Stimulated activated CD8-positive, alpha-beta memory T cell treated with anti-CD3 and anti-CD28 coated beads, Interleukin-4, amount 100 ng/mL, for 4 hours (primary cell): ENCODE measurements at places on chromosomes 1 and 21.

- DNase-seq, result no peak
Measured at GRCh38 chr1:112040891-112041740, 51.6 kb upstream of the KCND3 start.

- DNase-seq, result no peak
Measured at GRCh38 chr1:112397841-112398240, 1.8 kb downstream of the CTTNBP2NL start.

DNA sequence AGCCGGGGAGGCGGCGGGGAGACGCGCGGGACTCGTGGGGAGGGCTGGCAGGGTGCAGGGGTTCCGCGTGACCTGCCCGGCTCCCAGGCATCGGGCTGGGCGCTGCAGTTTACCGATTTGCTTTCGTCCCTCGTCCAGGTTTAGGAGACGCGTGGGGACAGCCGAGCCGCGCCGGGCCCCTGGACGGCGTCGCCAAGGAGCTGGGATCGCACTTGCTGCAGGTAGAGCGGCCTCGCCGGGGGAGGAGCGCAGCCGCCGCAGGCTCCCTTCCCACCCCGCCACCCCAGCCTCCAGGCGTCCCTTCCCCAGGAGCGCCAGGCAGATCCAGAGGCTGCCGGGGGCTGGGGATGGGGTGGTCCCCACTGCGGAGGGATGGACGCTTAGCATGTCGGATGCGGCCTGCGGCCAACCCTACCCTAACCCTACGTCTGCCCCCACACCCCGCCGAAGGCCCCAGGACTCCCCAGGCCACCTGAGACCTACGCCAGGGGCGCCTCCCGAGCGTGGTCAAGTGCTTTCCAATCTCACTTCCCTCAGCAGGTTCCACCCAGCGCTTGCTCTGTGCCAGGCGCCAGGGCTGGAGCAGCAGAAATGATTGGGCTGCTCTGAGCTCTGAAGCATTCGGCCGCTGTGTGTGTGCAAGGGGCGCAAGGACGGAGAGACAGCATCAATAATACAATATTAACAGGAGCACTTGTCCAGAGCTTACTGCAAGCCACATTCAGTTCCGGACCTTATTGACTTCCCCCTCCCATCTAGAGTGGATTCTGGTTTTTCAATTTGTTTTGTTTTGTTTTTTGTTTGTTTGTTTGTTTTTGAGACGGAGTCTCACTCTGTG lies 10.3 kb downstream of the SIM2 start:
- DNase-seq, result no peak

GRCh38 chr1:184392779-184393522 lies 6.1 kb downstream of the C1orf21 start:
- DNase-seq, result no peak

DNA sequence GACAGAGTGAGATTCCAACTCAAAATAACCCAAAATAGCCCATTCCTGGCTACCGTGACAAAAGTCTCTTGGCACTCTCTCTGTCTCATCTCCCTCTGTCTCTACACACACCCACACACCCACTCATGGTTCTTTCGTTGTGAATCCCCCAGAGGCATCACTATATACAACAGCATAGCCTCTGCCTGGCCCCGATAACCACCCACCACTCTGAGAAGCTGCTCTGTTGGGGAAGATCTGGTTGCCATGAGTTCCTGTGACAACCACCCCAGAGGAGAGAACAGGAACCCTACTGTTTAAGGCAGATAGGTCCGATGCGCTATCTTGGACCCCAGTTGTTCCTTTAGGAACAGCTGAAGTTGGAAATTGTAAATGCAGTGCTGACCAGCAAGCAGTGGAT lies 70.4 kb upstream of the LYST start:
- DNase-seq, result no peak

GRCh38 chr1:235925016-235925415 lies 58.3 kb upstream of the LYST start:
- DNase-seq, result no peak

DNA sequence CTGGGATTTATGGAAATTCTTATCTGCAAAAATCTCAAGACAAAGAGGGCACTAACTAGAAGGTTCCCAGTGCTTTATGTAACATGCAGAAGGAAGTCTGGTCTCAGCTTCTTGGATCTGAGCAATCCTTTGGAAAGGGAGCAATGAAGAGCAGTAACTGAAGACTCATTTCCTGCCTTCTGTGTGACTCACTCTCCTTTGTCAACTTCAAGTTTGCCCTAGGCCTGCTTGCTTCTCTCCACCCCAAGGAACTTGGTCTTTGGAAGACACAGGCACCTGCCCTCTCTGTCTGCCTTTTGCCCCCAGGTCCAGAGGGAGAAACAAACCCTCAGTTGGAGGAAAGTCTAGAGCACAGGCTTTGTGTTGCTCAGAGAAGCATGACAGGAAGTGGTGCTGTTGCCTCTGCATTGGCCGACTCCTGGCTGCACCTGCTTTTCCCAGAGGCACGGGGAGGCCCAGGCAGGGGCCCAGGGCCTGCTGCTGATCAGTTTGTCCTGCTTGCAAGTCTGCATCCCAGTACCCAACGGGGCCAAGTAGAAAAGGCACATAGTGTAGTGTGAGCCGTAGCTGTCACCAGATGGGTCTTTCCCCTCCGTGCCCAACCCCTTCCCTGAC lies 137.2 kb downstream of the DHRS3 start:
- DNase-seq, result no peak

DNA sequence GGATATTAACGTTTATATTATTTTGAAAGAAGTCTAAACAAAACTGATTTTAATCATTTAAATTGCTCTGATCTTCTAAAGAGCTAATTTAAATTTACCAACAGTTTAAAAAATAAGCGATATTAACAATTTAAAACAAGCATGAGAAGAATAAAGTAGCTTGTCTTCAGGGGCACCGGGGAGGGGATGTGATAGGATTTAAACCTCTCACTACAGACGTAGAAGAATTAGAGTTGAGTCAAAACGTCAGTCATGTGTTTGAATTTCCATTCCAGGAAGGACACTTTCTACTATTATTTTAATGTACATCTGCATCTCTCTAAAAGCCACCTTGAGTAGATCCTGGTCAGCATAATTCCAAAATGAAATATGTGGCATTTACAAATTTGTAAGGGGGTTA lies 58.2 kb upstream of the TPTE start:
- DNase-seq, result no peak

DNA sequence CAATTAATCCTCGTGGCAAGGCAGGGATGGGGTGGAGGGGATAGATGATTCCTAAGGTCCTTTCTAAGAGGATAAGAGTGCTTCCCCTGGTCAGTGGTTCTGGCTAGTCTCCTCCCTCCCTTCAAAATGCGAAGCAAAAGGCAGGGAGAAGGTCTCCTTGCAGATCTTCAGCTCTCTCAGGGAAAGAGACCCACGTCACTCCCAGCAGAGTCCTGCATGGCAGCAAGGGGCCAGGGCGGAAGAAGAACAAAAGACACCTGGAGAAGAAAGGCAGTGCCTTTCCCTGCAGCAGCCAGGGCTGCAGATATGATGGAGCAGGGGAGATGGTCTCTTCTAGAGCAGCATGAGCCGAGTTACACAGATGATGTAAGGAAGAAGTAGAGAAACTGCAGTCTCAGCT lies 29.6 kb upstream of the SLAMF9 start:
- DNase-seq, result no peak

DNA sequence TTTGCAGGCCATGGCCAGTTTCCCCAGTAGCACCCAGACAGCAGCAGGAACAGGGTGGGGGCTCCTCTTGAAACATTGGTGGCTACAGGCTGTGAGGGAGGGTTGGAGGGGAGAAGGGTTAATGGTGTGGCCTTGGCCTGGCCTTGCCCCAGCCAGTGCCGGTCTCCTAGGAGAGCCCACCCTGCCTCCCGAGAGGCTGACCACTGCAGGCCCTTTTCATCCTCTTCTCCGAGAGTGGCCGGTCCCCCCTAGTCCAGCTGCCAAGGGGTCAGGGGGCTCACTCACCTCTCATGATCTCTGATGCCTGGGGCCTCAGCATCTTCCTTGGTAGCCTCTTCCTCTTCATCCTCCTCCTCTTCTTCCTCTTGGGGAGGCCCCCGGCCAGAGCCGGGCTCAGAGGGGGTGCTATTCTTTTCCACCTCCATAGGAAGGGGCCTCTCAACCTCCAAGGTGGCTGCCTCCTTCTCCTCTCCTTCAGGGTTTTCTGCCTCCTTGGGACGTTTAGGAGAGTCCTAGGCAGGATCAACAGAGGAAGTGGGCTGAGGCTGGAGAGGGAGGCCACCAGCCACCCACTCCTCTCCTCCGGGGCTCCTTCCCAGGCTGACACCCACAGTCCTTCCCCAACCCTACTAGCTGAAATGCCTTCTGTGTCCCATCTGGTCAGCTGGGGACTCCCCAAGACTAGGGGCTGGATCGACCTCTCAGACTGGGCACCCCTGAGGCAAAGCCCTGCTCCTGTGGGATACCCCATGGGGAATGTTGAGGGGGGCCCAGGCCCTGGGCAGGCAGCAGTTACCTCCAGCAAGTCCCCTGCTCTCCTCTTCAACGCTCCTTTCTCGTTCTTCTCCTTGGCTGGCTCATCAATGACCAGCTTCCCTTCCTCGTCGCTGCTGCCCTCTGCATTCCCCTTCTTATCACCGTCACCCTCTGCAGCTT lies 2.7 kb upstream of the MRPL24 start:
- DNase-seq, result no peak

DNA sequence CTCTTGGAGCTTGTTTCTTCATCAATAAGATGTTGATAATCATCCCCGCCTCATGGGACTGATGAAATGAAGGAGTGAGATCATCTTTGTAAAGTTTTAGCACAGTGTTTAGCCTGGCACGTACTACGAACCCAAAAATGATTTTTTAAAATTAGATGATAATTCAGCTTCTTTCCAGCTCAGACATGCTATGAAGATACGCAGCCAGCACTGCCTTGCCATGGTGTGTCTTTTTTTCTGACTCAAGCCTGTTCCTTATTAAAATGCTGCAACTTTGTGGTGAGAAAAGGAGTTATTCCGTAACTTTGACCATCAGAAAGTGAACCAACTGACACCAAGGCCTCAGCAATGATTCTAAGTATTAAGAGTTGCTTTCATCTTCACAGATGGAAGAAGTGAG lies 269.0 kb downstream of the LTN1 start:
- no peak for DNase-seq

- DNase-seq, result no peak
Measured at GRCh38 chr1:147504801-147505311, 36.4 kb upstream of the BCL9 start.

DNA sequence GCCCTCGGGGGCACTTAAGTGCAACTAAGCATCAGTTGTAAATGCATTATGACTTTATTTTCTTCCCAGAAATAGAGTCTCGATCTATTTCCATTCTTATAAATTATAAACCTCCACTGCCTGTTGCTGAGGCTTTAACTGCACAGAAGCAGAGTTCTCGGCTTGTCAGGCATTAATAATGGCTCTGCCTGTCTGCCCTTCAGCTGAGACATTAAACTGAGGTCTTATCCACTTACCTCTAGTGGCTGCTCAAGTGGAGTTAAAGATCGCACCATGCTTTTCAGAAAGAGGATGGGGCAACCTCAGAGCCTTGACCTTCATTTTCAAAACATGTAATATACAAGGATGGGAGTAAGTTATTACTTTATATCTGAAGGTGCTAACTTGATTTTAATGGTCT lies 597.6 kb upstream of the PRMT6 start:
- no peak for DNase-seq

GRCh38 chr1:24866211-24867083 lies 63.6 kb downstream of the RUNX3 start:
- DNase-seq, result no peak

DNA sequence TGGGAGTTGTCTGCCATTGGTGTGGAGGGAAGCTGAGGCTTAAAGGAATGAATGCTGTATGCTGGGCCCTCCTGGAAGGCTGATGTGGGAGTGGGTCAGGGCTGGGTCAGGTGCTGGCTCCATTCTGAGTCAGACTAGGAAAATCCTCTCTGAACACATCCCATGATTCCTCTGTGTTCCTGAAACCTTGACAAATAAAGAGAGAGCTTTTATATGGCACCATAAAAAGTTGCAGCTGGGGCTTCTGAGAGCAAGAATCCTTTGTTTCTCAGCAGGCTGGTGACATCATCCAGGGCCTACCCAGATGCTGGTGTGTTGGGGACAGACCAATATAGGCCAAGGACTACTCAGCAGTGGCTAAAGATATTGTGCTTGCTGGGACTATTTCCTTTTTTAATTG lies 27.8 kb upstream of the NFASC start:
- no peak for DNase-seq

DNA sequence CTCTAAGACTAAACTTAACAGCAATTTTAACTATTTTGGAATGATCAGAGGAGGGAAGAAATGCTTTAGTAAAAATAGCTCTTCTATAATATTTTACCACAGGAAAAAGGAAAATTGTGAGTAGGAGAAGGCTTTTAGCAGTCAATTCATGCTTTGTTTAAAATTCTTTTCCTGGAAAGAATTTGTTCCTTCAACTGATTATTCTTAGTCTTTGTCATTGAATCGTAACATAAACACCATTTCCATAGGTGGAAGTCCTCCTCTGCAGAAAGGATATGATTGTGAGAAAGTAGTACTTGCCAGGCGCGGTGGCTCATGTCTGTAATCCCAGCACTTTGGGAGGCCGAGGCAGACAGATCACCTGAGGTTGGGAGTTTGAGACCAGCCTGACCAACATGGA lies 11.9 kb upstream of the ACTA1 start:
- no peak for DNase-seq

- no peak for DNase-seq
Measured at GRCh38 chr1:53315456-53316423, 12.1 kb downstream of the LRP8 start.

GRCh38 chr1:201374364-201374763 lies 3.1 kb downstream of the TNNT2 start:
- no peak for DNase-seq

GRCh38 chr21:33368124-33368523 lies 35.1 kb upstream of the IFNGR2 start:
- no peak for DNase-seq

- no peak for DNase-seq
Measured at GRCh38 chr21:43717967-43718871, 710 bp upstream of the PDXK start.

DNA sequence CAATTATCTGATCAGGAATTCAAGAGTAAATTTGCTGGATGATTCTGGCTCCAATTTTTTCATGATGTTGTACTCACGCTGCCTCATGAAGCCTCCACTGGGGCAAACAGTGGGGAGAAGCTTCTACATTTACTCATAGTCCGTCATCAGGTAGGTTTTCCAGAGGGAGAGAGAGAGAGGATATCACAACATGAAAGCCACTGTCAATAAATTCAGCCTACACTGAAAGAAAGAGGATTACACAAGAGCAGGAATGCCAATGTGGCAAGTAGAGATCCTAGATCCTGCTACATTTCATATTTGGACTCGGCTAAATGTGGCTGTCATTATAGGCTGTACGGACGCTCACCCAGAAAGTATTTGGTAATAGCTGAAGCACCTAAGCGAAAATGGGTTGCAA lies 819.9 kb downstream of the BRINP3 start:
- DNase-seq, result no peak

- DNase-seq, result no peak
Measured at GRCh38 chr1:9289711-9290485, 2.8 kb upstream of the SPSB1 start.
